Activated CD4-positive, CD25-positive, alpha-beta regulatory T cell (primary cell): ENCODE measurements at places on chromosomes 3 and 15.

GRCh38 chr3:12944413-12944812 lies 103.0 kb upstream of the RPL32 start:
- no peak for DNase-seq

DNA sequence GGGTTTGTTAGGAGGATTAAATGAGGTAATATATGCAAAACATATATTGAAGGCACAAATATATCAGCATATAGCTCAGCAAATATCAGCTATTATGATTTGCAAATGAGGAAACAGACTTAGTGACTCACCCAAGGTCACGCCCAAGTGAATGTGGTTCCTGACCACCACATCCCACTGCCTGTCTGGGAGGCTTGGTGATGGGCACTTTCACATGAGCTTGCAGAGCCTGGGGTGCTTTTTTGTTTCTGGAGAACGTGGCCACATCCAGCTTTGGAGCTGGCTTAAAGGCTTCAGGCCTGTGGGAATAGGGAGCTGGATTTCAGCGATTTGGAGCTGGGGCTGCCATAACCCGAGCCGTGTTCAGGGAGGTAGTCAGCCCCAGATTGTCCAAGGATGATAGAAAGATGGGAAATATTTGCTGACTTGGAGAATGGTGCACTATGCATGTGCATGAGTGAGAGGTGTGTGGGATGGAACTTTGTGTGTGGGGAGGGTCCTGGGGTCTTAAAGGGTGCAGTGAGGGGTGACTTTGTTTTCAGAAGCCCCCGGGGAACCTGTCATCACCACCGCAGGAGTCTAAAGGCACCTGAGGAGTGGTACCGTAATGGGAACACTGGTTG lies 12.0 kb upstream of the FGD5 start:
- DNase-seq, result no peak

GRCh38 chr15:50137330-50137761 lies 18.3 kb upstream of the ATP8B4 start:
- DNase-seq, result no peak

DNA sequence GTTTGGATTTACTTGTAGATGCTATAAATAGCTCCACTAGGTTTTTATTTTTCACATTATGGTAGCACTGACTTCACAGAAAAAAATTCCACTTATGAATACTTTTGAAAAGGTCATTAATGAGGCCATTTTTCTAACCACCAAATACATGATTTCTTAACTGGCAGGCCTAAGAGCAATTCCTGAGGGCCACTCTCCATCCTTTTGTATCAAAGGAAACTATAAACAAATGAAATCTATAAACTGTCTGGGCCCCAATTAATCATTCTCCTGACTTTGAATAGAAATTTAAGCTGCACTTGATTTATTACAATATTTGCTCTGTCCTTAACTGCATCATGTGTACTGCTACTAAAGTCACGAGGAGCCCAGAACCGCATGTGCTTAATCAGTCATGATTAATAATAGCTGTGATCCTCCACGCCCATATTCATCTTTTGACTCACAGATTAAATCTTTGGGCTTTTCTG lies 25.1 kb upstream of the MTMR10 start:
- DNase-seq, result no peak

DNA sequence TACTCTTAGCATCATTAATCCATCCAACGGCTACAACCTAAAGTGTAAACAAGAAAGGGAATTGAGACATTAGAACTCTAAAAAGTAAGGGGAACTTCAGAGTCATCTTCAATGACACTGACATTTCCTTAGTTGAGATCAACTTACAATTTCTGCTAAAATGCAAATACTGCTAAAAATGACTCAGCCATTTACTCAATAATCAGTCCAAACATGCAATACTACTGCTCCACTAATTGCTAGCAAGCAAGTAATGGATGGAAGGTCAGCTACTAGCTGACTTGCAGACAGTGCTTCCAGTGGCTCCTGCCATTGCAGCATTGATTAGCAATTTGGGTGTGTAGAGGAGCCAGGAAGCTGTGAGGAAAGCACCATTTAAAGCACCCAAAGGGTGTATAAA lies 28.4 kb downstream of the CD200R1L start:
- DNase-seq, result no peak

- no peak for DNase-seq
These were observed 161.3 kb upstream of the TLE3 start for GRCh38 chr15:70259028-70259424.

GRCh38 chr3:185728630-185729336 lies 96.1 kb downstream of the IGF2BP2 start:
- DNase-seq, result no peak

DNA sequence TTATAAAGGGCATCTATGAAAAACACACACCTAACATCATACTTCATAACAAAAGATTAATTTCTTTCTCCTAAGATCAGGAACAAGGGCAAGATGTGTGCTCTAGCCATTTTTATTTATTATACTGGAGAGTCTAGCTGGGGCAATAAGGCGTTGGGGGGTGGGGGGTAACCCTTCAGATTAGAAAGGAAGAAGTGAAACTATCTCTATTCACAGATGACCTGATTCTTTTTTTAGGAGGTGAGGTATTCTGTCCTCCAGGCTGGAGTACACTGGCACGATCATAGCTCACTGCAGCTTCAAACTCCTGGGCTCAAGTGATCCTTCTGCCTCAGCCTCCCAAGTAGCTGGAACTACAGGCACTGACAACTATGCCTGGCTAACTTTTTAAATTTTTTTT lies 89.5 kb upstream of the MANF start:
- DNase-seq, result no peak

GRCh38 chr3:9951962-9952805 lies at the start of gene PRRT3:
TSS of gene PRRT3 (minus strand) at chr3:9952408. CDS start at chr3:9950115, 2,293 bp downstream.
- peak; percentile 36 for DNase-seq

- DNase-seq, result no peak
These were observed 23.7 kb downstream of the RIOX2 start for GRCh38 chr3:97948351-97949109.

DNA sequence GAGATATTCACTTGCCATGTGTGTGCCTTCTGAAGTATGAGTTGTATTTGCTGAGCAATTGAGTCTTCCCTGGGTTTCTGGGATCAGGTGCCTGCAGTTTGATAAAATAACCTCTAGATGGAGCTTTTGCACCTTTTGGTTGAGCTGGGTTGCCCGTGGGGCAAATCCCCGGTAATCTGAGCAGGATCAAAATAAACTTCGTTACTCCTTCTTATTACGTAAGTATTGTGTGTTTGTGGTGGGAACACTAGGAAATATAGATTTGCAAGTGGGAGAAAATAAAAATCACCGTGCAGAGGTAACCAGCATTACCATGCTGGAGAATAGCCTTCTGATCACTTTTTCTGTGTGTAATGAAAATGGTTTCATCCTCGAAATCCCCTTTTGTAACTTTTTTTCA lies 277.4 kb upstream of the NR2E3 start:
- no peak for DNase-seq

DNA sequence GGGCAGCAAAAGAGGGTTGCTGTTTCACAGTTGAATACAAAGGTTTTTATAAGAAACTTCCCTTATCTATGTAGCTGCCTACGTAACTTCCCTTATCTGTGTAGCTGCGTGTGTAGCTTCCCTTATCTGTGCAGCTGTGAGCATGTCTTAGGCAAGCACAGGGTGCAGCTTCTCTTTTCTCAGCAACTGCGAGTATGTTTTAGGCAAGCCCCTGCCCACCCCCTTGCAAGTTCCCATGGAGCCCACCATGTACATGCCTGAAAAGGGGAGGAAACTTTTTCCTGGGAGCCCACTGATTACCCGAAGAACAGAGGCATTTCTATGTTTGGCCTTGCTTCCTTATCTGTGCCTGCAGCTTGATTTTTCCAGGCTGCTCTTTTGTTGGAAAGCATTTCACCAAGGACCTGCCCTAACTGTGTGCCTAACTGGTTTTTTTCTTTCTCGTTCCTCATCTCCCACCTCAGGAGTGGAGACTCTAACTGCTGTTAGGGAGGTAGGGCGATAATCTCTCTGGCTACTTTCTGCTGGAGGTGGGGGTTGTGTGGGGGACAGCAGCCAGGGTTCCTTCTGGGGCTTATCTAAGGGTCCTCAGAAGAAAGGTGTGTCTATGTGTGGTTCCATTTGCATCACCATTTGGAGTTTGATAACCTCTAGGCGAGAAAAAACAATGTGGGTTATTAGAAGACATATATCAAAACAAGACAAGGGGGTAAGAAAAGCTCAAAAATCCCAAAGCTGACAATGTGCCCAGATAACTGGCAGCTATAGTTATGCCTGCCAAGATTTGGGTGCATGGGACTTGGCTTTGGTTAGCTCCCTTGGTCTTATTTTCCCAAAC lies 26.0 kb downstream of the SORD start:
- DNase-seq, result no peak

DNA sequence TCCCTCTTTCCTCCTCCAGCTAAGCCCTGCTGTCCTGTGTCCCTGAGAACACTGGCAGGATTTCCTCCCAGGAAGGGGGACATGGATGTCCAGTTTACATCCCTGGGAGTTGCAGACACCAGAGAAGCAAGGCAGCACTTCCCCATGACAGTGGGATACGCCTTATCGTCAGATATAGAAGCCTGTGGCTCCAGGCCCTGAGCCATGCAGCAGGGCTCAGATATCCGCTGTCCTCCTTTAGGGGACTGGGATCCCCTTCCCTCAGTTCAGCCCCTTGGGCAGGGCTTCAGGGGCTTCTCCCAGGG lies 16.4 kb downstream of the CORO2B start:
- DNase-seq, result no peak

GRCh38 chr3:150761831-150762661 lies 923 bp downstream of the SIAH2 start:
- peak; percentile 20 for DNase-seq

GRCh38 chr3:28948685-28949084 lies 332.2 kb upstream of the RBMS3 start:
- no peak for DNase-seq

DNA sequence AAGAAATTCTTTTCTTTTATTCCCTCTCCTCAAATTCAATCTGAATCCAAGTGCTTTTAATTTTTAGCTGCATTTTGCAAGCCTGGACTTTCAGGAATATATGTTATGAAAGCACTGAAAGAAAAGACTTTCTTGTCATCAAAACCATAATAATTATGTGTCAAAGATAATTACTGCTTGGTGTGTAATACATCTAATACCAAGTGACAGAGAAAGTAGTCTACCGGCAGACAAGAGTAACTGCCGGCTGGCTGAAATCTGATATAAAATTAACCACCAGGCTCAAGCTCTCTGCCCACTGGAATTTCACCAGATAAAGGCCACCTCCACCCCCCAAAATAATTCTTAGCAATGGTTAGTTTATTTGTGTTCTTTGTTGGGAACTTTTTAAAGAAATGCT lies 220.9 kb upstream of the CDIN1 start:
- DNase-seq, result no peak

DNA sequence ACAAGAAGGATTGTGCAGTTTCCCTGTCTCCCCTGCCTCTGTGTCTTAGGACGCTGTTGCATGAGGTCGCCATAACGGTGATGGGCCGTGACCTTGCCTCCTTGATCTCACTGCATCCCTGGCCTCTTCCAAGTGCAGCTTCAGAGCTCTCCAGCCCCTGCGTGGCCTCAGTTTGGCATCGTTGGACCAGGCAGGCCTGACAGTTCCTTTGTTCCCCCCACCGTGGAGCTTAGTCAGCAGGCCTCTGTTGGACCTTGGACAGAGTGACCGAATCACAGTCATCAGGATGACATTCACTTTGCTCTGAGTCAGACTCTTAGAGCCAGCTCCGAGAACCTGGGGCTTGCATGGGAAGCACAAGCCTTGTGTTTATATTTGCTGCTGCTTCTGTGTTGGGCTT lies 139.4 kb downstream of the OPA1 start:
- no peak for DNase-seq

DNA sequence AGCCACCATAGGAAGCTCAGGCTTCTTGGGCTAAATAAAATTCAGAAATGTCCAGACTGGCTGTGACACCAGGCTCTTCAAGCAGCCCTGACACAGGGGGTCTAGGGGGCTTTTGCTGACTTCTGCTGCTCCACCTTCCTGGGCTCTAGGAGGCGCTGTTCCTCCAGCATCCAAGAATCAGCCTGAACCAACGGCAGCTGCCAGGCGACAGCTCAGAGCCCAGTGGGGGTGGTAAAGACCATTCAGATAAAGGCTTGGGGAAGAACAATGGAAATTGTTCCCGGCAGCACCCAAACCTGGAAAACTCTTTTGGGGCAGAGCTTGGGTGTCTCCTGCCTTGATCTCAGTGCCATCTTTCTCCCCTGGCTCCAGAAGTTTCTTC lies 21.6 kb upstream of the PSTPIP1 start:
- DNase-seq, result no peak

DNA sequence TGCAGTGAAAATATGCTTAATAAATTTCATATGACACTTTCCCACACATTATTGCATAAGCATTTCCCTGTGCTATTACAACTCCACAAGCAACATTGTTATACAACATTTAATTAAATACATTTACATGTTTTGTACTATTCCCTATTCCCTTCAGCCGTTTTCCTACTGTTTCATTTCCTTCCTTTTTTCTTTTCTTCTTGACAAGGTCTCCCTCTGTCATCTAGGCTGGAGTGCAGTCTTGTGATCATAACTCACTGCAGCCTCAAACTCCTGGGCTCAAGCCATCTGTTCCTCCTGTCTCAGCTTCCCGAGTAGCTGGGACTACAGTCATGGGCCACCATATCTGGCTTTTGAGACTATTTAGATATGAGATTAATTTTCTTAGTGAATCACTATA lies 254.7 kb downstream of the NFKBIZ start:
- no peak for DNase-seq

DNA sequence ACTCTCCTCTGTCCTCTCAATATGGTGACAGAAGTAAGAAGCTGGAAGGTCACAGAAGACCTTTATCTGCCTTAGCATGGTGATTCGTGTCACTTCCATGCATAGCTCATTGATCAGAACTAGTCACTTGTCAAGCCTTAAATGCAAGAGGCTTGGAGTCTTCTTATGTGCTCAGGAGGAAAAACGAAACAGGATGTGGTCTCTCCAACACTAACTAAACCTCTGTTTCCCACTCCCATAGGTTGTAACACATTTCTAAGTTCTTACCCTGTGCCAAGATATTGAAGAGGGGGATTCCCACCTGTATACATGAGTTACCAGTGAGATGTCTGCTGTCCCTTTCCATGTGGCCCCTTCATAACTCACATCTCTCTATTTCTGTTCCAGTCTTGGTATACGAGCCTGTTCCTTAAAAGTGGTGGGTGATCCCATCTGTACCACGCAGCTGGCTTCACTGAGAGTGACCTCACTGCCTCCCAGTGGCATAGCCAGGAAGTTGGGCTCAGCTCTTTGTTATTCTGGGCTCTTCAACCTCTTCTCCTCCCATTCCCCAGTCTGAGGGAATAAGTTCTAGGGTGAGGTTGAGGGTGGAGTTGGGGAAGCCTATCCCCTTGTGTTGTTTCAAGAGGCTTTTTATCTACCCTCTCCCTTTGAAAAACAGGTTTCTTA lies 203.2 kb upstream of the PPP2R3A start:
- no peak for DNase-seq
